CD4-positive, alpha-beta T cell treated with Interleukin-15 for 1 hour (primary cell): ENCODE measurements at places on chromosomes 5 and 9.
A peak's percentile ranks its signal among the peaks of the same experiment; 100 is the strongest.

GRCh38 chr5:132828846-132829494 is 1.5 kb downstream of the SHROOM1 start:
- no peak for DNase-seq

DNA sequence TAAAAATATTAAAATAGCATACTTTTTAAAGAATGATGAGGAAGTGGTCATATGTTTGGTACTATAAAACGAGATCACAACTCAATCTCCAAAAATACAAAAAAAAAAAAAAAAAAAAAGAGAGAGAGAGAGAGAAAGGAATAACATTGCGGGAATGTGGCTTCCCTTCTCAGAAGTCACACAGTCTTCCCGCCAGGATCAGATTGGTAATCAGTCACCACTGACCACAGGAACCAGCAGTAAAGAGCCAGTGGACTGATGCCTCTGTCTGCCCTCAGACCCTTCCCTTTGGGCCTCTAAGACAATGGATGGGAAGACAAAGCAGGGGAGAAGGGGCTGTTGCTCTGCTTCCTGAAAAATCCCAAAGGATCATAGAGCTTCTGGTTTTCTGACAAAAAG is 104.9 kb downstream of the KLHL3 start:
- DNase-seq = no peak

DNA sequence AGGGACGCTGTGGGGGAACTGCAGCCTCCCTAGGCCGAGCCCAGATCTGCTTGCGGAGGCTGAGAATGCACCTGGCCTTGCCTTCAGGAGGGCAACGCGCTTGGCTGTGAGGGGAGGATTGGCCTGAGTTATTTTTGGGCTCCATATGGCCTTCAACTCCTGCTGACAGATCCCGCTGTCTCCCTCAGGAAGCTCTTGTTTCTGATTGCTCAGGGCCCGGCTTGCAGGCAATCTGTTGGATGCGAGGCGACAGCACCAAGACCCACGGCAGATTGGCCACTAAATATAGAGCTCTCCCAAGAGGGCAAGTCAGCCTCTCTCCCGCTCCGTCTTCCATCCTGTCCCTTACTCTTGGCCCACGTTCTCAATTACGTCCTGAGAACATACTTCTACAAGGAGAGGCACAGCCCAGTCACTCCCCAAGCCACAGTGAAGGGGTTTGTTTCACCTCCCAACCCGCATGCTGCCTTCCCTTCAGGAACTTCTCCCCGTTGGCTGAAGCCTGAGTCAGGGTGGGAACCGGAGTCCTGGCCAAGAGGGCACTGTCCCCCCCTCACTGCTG is 53.6 kb downstream of the RASGEF1C start:
- no peak for DNase-seq

- DNase-seq = no peak
Observed at GRCh38 chr5:78691084-78691960, 42.8 kb upstream of the LHFPL2 start.

DNA sequence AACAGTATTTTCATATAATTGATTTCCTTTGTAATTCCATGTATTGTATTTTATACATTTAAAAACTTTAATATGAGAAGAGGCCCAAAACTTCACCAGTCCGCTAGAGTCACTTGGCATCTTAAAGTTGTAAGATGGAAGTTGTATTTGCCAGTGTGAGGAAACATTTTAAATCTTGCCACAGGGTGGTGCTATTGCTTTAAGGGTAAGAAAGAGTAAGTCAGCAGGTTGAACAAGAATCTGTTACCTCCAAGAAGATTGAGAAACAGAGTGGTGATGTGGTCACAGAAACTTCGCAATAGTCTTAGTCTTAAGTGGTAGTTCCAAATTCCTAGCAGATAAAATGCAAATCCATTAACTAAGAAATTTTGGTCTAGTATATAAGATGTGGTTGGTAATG is 39.8 kb upstream of the RANBP6 start:
- no peak for DNase-seq

- DNase-seq = peak; percentile 59
Observed at GRCh38 chr5:160199410-160199911, 29.8 kb upstream of the FABP6 start.

- no peak for DNase-seq
Observed at GRCh38 chr5:151868451-151868850, 56.2 kb downstream of the GLRA1 start.

DNA sequence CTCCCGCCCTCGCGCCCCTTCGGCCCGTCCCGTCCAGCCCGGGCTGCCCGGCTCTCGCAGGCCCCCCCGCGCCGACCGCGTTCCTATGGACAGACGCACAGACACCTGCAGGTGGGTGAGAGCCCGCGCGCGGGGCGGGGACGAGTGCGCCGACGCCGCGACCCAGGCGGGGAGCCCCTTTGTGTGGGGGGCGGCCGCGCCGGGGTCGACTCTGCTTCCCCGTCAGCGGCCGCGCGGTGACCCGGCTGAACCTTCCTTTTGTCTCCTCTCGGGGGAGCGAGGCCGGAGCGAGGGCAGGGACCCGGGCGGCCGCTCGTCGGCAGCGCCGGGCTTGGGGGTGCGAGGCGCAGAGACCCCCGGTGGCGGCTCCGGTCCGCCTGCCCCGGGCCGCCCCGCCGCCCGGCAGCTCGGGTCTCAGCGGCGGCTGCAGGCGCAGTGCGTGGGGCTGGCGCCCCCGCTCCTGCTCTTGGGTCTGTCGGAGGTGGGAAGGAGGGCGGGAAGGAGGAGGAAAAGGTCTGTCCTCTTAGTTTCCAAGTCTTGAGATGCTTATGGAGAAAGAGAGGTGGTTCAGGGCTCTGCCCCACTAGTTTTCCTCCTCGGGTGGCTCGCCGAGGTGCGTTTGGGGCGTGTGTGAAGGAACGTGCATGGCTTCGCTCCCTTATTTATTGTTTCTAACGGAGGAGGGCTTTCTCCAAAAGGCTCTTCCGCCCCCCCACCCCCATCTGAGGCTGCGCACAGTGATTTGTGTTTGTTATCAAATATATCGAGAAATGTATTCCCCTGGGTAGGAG is 576 bp downstream of the KIAA1958 start:
- DNase-seq = peak; percentile 63

- no peak for DNase-seq
Observed at GRCh38 chr5:139877129-139877597, 81.6 kb downstream of the PSD2 start.

- no peak for DNase-seq
Observed at GRCh38 chr9:91180240-91180929, 181.3 kb downstream of the AUH start.

- DNase-seq = no peak
Observed at GRCh38 chr9:69495296-69495695, 170.3 kb downstream of the ENTREP1 start.

- no peak for DNase-seq
Observed at GRCh38 chr5:43063721-43064171, 23.6 kb upstream of the ANXA2R start.

GRCh38 chr9:113301548-113301947 is 1.6 kb downstream of the RNF183 start:
- no peak for DNase-seq

DNA sequence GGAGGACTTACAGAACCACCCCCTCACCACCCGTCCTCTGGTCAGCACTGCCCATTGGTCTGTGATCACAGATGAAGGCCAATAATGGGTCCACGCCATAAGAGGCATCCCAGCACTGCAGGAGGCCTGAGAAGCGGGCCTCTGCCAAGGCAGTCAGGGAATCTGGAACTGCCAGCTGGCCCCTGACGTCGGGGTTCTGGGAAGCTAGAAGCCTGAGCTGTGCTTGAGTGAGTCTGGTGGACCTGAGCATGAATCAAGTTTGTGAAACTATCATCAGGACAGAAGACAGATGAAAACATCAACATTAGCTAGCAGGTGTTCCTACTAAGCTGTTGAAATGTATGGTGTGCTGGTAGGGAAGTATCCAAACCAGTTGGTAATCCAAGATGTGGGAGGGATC is 7.8 kb downstream of the ANGPTL2 start:
- DNase-seq = no peak

DNA sequence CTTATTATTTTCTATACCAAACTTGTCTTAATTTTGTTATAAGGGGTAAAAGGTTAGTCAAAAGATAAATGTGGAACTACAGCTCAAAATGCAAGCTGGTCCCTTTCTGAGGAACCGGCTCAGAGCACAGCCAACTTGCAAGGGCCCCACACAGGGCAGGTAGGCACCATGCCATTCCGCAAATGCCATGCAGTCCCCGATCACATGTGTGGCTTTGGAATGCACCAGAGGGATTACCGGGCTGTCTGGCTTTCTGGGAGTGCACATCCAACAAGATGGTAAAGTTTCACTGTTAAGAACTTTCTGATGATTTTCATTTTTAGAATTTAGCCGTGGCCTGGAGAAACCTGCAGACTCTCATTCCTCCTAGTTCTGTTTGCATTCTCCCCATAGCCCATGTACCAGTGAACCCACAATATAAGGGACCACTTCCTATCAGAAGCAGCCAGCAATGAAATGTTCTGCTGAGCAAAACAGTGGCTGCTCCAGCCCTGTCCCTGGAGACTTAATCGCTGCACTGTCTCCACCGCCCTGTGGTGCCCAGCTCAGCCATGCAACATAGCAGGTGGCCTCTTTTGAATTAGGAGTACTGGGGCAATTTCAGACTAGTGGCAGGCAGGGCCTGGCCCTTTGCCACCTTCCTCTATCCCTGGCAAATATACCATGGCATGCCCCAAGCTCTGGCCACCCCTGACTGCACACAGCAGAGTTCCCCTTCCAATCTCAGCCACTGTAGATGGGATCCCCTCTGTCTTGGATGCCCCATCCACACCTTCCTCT is 11.4 kb downstream of the SHB start:
- DNase-seq = no peak

DNA sequence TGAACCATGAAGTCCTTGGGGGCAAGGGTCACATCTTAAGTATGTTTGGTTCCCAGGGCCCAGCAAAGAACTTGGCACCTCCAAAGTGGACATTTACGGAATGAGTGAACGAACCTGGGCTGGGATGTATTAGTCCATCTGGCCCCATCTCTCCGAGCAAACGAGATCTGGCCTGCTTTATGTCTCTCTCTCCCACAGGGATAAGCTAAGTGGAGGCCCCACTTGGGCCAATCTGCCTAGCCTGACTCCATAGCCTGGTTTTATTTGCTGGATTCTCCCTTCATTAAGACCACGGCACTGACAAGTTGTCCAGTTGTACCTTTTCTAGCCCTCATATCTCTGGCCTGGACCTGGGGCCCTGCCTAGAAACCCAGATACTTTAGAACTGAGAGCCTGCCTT is 2.1 kb downstream of the TTLL11 start:
- no peak for DNase-seq

DNA sequence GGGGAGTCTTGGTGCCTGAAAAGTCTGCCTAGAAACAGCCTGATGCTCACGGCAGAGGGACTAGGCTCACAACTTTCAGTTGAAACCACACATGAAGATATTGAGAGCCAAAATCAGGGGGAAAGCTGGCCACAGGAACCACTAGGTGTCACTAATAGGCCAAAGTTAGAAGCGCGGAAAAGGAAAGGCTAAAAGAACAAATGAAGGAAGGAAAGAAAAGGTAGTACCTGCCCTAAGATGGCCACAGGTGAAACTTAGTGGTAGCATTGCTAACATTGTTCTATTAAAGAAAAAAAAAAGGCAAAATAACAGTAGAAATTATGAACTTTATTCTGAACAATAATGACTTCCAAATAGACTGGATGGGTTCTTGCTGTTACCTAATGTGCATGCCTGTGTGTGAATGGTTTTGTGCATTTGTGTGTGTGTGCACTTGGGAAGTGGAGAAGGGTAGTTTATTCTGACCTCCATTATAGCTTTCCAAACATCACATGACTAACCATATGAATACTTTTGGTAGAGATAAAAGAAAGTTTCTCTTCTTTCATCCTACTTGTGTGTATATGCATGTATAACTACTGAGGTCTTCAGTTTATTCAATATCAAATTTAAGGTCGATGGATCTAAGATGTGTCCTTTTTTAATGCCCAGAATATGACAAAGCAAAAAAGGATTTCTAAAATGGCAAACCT is 2.1 kb upstream of the RFESD start:
- DNase-seq = peak; percentile 49

GRCh38 chr5:11981986-11982385 is 77.7 kb upstream of the CTNND2 start:
- no peak for DNase-seq

DNA sequence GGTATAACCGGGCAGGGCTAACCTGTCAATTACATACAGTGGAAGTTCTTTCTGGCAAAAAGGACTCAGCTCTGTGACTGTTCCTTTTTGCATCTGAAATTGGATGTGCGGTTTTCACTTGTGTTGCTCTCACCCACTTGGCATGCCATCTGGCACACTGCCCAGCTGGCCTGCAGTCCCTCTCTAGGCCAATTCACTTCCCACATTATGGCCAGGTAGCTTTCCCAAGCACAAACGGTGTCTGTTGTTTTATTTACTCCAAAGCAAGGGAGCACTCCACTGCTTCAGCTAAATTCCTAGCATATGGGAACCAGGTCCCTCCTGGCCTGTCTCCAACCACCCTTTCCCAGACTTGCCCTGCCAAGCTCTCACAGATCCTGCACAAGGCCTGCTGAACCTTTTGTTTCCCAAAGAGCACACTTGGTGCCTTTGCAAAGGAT is 132.5 kb downstream of the SEMA6A start:
- no peak for DNase-seq

GRCh38 chr5:176781054-176781375 is 29.3 kb upstream of the UNC5A start:
- DNase-seq = no peak

DNA sequence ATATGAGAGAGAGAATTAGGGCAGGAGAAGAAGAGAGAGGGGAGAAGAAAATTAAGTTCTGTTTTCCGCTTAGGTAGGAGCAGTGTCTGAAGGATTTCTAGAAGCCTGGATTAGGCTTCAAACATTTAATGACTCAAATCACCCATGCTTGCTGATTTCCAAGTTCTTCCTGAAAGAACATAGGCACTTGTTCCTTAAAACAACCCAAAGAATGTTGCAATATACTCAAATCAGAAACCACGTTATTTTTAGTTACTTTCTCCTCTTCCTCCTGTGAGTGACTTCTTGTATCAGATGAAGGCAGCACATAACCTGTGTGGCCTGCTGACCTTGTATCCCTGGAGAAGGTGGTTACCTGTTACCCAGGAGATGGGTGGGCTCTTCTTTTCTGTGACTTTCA is 351.5 kb upstream of the KLF4 start:
- DNase-seq = no peak

DNA sequence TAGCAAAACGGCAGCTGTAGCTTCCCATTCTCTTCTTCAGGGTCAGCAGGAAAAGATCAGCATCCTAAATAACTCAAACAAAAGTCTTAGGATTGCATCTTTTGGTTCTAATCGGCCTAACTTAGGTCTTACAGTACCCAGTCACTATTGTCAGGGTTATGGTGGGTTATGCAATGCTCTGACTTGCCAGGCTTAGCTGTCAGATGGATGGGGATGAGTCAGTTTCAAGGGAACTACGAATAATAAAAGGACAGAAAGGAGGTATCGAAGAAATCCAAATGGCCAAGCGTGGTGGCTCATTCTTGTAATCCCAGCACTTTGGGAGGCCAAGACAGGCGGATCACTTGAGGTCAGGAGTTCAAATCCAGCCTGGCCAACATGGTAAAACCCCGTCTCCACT is 46.5 kb downstream of the PPP1R2B start:
- no peak for DNase-seq

- no peak for DNase-seq
Observed at GRCh38 chr5:158340608-158341007, 481.7 kb upstream of the CLINT1 start.

GRCh38 chr5:68962757-68963484 is 130.9 kb upstream of the SLC30A5 start:
- no peak for DNase-seq

- DNase-seq = peak; percentile 37
Observed at GRCh38 chr9:70060883-70061507, 17.3 kb downstream of the MAMDC2 start.
